ENCODE measurements at places on chromosomes 11 and 22.
A peak's percentile ranks its signal among the peaks of the same experiment; 100 is the strongest.

GRCh38 chr11:66815646-66816045 is 27.6 kb upstream of the RCE1 start:
- H3K4me3 ChIP-seq, result no peak overlapping the region
- H3K27ac ChIP-seq, result no peak overlapping the region
- DNase-seq, result no peak
- no peaks in the 10 kb centered on the region for H3K27me3 ChIP-seq

DNA sequence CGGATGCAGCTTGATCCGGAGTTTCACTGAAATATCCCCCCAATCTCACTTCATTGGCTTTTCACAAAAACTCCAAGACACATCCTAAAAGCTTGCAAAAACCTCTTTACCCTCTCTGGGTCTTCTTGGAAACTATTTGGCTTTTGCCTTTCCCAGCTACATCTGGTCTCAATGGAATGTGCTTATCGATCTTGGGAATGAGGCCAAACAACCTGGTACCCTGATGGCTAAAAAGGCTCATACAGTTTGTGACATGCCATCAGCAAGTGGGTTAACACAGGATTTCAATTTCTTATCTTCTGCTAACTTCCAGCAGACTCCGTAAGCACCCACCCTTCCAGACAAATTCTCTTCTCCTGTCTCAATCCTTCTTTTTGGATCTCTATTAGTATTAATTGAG is 45.9 kb upstream of the TEAD1 start:
- no peak overlapping the region for H3K4me3 ChIP-seq
- H3K36me3 ChIP-seq, result no peaks in the 10 kb centered on the region
- H3K4me1 ChIP-seq, result no peaks in the 10 kb centered on the region
- no peaks in the 10 kb centered on the region for H3K27me3 ChIP-seq

- H3K27me3 ChIP-seq, result no peaks in the 10 kb centered on the region
- peaks cover 3% of the 10 kb centered on the region for H3K4me1 ChIP-seq
- no peak for DNase-seq
- no peaks in the 10 kb centered on the region for H3K36me3 ChIP-seq
- H3K4me3 ChIP-seq, result no peak overlapping the region
- H3K27ac ChIP-seq, result no peak overlapping the region
Observed at GRCh38 chr11:69442012-69442806, 39.3 kb upstream of the LINC01488 start.

DNA sequence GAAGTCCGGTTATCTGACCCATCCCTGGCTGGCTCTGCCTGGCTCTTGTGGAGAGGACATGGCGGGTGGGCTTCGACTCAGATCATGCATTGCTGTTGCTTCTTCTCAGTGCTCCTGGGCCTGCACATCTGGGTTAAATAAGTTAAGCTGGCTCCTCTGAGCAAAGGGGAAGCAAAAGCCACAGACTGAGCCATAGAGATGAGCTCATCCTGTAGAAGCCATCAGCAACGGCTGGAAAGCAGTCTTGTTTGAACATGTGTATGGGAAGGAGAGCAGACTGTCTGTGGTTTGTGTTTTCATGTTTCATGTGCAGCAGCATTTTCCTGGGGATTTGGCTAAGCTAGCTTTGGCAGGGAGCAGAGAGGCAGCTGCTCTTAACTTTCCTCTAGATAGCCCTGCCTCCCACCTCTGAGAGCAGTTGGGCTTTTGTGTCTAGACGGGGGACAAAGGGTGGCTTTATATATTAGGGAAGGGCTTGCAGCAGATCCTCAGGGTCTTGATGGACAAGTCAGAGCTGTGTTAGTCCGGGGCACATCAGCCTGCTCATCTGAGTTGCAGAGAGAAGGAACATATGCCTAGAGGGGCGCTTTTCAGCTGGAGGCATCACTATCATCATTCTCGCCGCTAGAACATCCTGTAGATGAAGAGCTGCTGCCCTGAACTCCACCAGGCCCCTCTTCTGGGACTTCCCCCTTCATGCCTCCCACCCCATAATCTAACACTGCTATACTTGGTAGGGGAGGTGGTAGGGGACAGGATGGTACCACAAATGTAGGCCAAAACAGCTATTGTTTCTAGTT is 14.9 kb downstream of the DCPS start:
- peak overlapping the region; percentile 56 for H3K27ac ChIP-seq
- no peak for DNase-seq
- no peak overlapping the region for H3K4me3 ChIP-seq
- H3K36me3 ChIP-seq, result no peaks in the 10 kb centered on the region
- H3K27me3 ChIP-seq, result no peaks in the 10 kb centered on the region
- peaks cover 5% of the 10 kb centered on the region for H3K4me1 ChIP-seq

DNA sequence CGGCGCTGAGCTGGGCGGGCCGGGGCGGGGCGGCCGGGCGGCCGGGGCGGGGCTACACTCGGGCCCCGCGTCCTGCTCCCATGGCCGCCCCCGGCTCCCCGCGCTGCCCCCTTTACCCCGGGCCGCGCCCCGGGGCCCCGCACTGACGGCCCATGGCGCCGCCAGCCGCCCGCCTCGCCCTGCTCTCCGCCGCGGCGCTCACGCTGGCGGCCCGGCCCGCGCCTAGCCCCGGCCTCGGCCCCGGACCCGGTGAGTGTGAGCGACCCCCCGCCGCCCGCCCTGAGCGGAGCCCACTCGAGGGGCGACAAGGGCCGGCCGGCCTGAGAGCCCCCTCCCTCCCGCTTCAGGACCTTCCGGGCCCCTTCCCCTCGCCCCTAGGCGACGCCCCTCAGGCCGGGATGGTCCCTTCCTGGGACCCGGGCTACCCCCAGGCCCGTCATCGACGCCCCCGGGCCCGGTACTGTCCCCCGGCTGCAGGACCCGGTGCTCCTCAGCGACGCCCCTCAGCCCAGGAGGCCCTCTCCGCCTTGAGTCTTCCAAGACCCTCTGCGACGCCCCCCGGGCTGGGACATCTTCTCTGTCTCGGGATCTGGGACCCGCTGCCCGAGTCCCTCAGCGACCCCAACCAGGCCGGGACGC is at the start of gene KREMEN1:
KREMEN1 (plus strand) TSS at position 57 of the 639 bp plus-strand sequence; CDS start at position 153, 96 bp downstream.
- DNase-seq, result no peak
- H3K27ac ChIP-seq, result peak within 1 kb of the TSS; percentile 47
- H3K27me3 ChIP-seq, result no peaks in the 10 kb centered on the region
- H3K36me3 ChIP-seq, result no peaks in the 10 kb centered on the region
- peak within 1 kb of the TSS; percentile 51 for H3K4me3 ChIP-seq

DNA sequence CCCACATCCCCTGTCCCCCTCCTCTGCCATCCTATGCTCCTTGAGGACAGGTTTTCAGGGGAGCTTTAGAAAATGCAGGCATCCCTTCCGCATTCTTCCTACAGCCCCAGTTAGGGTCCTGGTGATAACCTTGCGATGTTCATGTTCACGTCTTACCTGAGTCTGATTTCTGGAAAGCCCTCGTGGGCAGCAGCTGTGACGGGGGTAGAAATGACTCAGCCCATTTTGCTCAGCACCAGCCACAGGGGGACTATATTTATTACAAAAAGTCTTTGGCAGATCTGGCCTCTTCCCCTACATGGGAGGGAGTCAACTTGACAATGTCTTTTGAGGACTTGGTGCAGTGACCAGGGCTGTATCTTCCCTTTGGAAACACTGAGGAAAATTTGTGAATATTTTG is 12.3 kb downstream of the PKNOX2 start:
- no peak for DNase-seq
- no peaks in the 10 kb centered on the region for H3K4me1 ChIP-seq
- no peaks in the 10 kb centered on the region for H3K27me3 ChIP-seq
- no peak overlapping the region for H3K4me3 ChIP-seq
- H3K36me3 ChIP-seq, result no peaks in the 10 kb centered on the region
- H3K27ac ChIP-seq, result no peak overlapping the region

DNA sequence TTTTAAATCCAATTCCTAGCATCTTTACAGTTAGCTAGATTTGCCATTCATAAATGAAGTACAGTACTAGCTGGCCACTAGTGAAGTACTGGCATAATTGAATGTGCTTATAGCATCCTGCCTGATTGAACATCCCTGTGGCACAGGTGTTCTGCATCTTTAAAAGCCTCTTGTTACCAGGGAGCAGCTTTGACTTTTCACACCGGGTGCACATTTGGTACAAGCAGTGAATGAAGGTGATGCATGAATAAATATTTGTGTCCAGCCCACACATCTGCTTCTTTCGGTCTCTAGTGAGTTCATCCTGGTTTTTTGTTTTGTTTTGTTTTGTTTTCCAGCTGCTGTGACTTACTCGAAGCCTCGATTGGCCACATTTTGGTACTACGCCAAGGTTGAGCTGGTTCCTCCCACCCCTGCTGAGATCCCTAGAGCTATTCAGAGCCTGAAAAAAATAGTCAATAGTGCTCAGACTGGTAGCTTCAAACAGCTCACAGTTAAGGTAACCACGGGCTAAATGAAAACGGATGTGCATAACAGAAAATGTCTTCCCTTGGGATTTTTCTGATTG is 5.3 kb downstream of the ATP5MG start:
- peaks cover 27% of the 10 kb centered on the region for H3K36me3 ChIP-seq
- H3K27me3 ChIP-seq, result no peaks in the 10 kb centered on the region
- no peak for DNase-seq
- no peak overlapping the region for H3K4me3 ChIP-seq
- peaks cover 14% of the 10 kb centered on the region for H3K4me1 ChIP-seq
- H3K27ac ChIP-seq, result no peak overlapping the region

DNA sequence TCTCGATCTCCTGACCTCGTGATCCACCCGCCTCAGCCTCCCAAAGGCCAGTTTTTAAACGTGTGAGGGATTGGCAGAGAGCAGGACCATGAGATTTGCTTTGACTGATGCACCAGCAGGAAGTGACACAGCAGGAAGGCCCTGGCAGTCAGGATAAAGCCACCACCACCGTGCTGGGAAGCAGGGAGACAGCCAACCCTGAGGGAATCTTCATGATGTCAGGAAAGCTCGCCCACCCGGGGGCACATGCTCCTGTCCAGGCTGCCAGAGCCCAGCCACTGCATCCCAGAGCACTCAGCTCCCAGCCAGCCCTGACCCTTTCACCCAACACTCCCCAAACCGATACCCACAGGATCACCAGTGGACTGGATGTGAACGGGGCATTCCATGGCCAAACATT is 6.1 kb downstream of the TUBGCP6 start:
- H3K27me3 ChIP-seq, result no peaks in the 10 kb centered on the region
- no peak overlapping the region for H3K27ac ChIP-seq
- H3K36me3 ChIP-seq, result peaks cover 5% of the 10 kb centered on the region
- H3K4me1 ChIP-seq, result peaks cover 39% of the 10 kb centered on the region
- no peak for DNase-seq

DNA sequence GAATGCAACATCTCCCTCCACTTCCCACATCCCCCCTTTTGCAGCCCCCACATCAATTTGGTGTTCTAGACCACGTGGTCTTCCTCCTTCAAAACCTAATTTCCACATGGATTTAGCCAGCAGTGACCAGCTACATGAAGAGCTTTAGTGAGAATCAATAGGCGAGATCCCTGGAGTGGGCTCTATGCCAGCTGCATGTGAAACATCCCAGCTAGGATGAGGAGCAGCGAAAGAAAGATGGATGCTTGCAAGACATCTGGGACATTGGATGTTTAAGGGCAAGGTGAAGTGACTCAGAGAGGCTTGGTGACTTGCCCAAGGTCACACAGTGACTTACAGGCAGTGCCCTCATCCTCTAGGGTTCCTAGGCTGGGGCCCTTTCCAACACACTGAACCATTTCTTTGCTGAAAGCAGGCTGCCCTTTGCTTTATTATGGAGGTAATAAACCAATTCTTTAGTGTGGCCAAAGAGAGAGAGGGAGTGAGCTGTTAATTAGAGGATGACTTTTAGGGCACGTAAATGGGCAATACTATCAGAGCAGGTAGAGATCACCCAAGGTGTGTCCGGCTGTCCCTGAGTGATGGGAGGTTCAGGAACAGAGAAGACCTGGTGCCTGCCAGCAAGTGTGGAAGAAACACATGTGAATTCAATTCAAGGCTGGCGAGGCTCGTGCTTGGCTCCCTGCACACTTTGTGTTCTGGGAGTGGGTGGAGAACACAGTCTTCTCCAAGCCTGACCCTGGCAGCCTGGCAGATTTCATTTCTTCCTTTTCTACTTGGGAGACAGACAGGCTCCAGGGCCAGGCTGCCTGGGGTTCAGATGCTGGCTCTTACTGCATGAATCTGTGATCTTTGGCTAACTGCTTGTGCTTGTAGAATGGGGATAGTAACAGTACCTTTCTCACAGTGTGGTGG is 24.0 kb downstream of the TSPAN18 start:
- no peaks in the 10 kb centered on the region for H3K36me3 ChIP-seq
- H3K4me1 ChIP-seq, result no peaks in the 10 kb centered on the region
- no peak for DNase-seq
- H3K27me3 ChIP-seq, result no peaks in the 10 kb centered on the region
- no peak overlapping the region for H3K4me3 ChIP-seq

DNA sequence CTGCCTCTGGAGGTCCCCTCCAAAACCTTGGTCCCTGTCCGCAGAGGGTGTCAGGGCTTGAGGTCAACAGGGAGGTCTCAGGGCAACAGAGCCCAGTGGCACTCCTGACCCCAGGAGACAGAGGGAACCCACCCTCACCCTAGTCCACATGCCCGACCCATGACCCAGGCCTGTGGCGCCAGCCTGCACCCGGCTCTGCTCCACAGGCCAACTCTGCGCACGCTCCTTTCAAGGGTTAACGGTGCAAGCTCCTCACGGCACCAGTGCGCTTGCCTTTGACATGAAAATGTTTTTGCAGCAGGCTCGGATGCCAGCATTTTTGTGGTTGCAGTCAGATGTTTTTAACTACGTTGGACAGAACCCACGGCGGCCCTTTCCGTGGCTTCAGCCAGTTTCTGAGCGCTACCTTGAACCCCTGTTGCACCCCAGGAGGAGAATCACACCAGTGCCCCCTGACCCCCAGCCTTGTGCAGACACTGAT is 68.6 kb downstream of the CDKN1C start:
- H3K4me3 ChIP-seq, result no peak overlapping the region
- H3K27ac ChIP-seq, result no peak overlapping the region
- no peaks in the 10 kb centered on the region for H3K4me1 ChIP-seq

GRCh38 chr11:67118181-67118766 is 789 bp upstream of the KDM2A start:
- peak; percentile 59 for DNase-seq
- peak overlapping the region; percentile 23 for H3K4me3 ChIP-seq
- H3K36me3 ChIP-seq, result no peaks in the 10 kb centered on the region
- peak overlapping the region; percentile 76 for H3K27ac ChIP-seq
- H3K4me1 ChIP-seq, result peaks cover 25% of the 10 kb centered on the region

- no peak for DNase-seq
- peaks cover 56% of the 10 kb centered on the region for H3K36me3 ChIP-seq
- H3K4me3 ChIP-seq, result no peak overlapping the region
- no peaks in the 10 kb centered on the region for H3K27me3 ChIP-seq
Observed at GRCh38 chr22:24333301-24333700, 62.7 kb downstream of the SPECC1L start.

DNA sequence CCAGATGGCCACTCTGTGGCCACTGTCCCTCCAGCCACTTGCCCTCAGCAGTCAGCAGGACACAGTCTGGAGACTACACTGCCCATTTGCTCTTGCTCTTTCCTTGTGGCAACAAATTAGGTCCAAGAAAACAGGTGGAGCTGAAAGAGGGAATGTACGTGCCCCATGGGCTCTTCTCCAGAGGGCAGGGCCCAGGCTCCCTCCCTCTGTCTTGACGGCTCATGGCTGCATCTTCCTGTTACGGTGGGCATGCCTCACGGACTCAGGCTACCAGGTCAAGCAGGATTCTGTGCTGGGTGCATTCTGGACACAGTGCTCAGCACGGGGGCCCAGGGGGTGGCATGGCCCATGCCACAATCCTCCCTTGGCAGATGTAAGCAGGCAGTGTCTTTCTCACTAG is 71.3 kb downstream of the MED15 start:
- H3K4me3 ChIP-seq, result no peak overlapping the region
- H3K36me3 ChIP-seq, result peaks cover 16% of the 10 kb centered on the region
- no peaks in the 10 kb centered on the region for H3K4me1 ChIP-seq
- DNase-seq, result no peak
- no peaks in the 10 kb centered on the region for H3K27me3 ChIP-seq
- H3K27ac ChIP-seq, result no peak overlapping the region
